ENCODE measurements at places on chromosomes 5 and 9.

DNA sequence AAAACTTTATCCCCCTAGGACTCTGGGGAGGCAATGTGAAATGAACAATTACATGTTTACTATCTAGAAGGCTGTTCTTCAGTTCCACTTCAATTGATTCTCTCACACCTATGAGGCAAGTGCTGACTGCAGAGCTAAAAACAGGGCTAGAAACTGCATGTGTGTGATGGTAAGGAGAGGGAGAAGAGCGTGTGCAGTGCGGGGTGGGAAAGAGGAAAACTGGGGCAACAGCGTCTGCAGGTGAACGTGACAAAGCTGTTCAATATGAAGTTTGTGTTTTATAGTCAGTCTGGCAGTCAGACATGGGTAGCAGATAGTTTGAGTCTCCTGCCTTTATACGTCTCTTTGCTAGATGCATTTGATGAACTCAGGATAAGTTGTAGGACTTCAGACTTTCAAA is 6.6 kb upstream of the COMMD10 start:
- DNase-seq = no peak

DNA sequence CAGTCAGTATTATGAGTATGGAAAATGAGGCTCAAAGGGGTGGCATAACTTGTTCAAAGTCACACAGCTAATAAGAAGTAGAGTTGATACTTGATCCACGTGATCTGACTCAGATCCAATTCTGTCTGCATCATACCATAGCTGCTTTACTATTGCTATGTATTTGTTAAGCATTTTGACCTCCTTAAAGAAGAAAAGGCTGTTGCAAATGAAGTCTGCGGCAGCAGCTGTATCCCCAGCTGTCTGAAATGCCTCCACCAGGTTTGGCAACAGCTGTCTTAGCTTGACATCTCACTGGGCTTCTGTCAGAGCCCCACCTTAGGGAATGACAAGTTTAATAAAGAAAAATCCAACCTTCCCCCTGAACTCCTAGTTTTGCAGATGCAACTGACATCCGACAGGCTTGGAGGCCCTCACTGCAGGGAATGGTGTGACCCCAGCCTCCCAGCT is 75.6 kb upstream of the SLC44A1 start:
- DNase-seq = no peak

DNA sequence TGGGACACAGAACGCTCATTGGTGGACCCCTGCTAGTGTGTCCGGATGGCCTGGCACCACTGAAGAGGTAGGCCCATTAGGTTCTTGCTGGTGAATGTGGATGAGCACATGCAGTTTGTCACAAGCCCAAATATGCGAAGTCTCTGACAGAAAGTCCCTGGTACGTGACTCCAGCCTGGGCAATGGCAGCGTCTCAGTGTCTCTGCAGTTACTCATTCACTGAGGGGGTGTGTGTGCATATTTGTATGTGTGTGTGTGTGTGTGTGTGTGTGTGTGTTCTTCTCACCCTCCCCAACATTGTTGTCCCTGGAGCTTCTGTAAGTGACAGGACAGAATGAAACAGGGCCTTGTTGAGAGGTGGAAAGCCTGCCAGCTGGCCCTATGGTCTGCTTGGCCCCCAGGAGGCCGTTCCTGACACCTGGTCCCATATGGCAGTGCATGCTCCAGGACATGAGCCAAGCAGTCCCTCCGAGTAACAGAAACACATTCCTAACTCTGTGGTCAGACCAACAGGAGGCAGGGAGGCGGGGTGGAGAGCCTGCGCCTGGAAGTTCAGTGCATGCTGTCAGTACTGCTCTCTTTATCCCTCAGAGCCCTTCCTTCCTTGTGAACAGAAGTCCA is 169.9 kb downstream of the SLC28A3 start:
- DNase-seq = no peak

DNA sequence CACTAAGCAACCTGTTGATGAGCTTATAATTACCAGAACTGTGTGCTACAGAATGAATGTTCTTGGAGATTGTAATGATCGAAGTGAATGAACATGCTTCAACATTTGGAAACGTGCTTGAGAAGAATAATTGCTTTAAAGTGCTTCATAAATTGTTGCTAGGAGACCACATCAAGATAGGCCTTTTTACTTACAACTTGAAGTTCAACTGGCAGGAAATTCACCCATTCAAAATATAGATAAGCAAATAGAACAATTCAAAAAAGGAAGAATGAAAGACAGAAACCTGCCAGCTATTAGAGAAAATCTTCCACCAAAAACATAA is 38.0 kb upstream of the SLC44A1 start:
- no peak for DNase-seq

DNA sequence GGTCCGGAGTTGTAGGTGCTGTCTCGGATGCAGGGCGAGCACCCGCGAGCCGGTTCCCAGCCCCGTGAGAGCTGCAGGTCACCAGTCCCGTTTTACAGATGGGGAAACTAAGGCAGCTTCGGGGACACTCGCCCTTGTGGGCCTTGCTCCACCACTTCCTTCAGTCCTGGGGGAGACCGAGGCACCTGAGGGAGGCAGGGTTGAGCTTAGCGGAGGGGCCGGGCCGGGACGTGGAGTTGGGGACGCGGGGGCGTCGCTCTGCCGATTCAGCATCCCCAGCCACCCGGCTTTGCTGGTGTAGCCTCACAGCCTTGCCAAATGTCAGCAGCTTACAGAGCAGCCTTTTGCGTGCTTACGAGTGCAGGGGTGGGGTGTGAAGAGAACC is 530 bp downstream of the BBLN start:
- DNase-seq = no peak

DNA sequence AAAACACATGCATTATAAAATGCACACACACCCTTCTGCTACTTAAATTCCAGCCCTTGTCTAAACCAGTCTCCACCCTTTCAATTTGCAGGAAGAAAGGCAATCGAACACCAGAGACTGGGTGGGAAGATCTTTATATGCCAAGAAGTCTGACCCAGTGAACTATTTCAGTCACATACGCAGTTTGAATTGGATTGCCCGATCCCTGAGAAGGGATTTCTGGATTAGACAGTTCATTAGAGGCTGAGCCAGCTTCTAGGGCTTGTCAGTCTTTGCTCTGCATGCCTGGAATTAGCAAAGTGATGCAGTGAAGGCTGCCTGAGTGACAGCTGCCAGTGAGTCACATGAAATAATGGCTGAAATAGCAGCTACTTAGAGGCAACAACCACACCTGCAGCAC is 159.9 kb downstream of the PPP2R2B start:
- DNase-seq = no peak

DNA sequence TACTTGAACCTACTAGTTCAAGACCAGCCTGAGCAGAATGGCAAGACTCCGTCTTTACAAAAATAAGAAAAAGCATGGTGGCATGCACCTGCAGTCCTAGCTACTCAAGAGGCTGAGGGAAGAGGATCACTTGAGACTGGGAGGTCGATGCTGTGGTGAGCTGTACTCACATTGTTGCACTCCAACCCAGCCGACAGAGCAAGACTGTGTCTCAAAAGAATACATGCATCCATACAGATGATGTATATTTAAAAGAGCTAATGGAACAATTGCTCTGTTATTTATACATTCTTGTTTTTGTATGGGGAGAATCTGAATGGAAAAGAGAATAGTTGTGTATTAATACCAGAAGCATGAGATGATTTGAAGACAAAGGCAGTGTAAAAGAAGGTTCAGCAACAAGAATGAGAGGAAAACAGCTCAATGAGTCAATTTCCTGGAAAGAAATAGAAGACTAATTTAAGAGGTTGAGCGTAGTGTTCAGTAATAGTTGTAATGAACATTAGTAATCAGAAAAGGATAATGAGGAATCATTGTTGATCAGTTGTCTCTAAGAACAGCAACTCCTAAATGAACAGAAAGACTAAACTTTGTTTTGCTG is 1.9 kb upstream of the LRRC70 start:
- no peak for DNase-seq

DNA sequence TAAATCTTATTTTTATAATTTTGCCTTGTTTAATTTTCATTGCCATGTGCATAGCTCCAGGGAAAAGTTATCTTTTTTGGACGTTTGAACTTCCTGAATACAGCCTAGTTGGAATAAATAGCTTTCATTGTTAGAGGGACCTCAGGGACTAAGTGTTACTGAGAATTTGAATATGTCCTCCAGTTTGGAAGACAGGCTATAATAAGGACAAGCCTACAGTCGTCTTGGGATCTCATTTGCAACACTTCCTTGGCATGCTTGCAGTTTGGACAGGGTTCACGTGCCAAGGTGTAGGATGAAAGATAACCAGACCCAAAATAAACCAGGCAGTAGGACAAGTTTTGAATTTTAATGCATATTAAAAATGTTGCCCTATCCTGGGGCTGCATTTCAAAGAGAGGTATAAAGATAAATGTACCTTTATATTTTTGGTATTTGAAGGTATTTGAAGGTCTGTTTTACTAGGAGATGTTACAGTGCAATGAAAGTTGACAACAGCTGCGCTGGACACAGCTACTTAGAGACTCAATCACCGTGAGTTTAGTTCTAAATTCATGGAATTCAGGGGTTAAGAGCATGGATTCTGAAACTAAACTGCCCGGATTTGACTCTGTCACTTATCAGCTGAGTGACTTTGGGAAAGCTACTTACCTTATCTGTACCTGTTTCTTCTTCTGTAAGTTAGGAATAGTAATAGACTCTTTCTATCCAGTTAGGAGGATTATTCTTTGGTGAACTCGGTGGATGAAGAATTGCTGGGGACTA is 134.1 kb downstream of the ACTBL2 start:
- no peak for DNase-seq

DNA sequence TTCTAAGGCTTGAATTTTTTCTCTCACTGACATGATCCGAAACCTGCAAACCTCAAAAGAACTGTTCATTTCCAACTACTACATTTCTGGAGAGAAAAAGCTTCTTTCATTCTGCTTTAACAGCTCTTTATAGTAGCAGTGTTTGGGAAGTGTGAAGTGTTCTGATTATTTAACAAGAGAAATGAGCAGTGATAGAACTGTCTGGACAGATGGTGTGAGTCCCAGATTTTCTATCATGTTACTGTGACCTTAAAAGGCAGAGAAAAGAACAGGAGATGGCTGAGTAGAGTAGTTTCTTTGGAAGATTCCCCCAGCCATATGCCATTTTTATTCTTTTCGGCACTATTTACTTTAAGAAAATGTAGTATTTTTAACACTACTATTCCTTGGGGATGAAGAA is 41.3 kb upstream of the TAL2 start:
- no peak for DNase-seq

- no peak for DNase-seq
These were observed 106.0 kb downstream of the CD180 start for GRCh38 chr5:67090593-67090992.

GRCh38 chr9:4704129-4704528 is 24.8 kb downstream of the CDC37L1 start:
- no peak for DNase-seq

- no peak for DNase-seq
These were observed 121.9 kb upstream of the GRHPR start for GRCh38 chr9:37300620-37301019.

DNA sequence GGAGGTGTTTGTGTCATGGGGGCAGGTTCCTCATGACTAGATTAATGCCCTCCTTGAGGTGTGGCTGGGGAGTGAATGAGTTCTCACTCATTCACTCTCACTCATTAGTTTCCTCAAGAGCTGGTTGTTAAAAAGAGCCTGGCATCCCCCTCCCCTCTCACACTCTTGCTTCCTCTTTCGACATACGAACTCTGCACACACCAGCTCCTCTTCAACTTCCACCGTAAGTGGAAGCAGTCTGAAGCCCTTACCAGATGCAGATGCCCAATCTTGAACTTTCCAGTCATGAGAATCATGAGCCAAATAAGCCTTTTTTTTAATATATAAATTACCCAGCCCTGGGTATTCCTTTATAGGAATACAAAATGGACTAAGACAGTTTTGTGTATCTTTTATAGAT is 82.5 kb downstream of the SPRY4 start:
- no peak for DNase-seq

DNA sequence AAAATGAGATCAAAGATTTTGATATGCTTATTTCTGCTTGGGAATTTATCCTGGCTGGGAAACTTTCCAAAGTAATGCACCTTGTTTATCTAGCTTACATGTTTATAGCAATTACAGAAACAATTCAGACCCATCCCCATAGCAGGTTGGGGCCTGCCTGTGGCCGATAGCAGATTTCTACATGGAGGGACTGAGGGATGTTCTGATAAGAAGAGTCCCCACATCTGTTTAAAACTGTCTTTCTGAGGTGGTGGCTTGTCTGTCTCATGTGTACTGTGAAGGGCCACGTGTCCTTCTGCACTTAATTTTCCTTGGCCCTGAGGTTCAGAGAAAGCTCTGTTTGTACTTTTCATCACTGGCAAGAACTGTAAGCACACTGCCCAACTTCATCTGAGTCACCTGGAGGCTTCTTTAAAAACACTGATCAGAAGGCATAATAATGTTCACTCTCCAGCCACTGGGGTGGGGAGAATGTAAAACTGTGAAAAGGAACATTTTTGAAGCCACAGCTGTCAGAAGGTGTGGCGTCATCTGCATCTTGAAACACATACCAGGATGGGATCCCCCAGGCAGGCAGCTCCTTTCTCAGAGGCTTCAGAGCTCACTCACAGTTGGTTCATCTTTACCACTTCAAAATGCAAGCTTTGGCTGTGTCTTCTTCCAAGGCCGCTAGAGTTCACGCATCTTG is 80.3 kb downstream of the MAP1B start:
- DNase-seq = no peak

GRCh38 chr5:20605732-20606525 is 617.9 kb upstream of the CDH18 start:
- no peak for DNase-seq

DNA sequence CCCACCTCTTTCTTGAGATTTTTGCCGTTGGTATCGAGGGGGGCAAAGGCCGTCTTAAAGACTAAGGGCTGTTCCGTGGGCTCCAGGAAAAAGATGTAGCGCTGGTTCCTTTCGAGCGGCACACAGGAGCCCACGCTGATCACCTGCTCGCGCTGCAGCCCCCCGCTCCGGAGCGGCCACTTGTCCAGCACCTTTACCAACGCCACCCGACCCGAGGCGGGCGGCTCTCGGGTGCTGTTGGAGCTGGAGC is 781 bp downstream of the NRG2 start:
- DNase-seq = no peak

DNA sequence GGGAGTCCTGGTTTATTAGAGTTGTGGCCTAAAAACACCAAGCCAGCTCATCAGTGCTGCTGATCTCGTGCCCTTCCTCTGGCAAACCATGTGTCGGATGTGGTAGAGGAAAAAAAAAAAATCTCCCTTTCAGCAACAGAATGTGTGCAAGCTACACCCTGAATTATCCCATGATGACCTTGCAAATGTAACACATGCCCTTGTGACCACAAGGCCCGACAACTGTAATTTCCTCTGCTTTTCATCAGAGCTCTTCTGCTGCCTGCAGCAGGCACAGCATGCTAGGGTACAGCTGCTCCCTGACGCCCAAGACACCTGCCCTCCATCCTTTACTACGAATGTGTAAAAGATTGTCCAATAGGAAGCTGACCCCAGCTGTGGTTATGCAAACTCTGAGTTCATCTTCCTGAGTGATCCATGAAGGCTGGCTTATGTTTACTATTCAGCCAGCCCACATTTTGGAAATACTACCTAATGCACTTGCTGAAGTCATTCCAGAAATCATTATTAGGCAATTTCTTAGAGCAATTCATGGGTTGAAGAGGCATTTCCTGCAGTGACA is 14.6 kb upstream of the BNC2 start:
- no peak for DNase-seq

GRCh38 chr9:90795871-90796317 is 5.7 kb upstream of the SYK start:
- no peak for DNase-seq

GRCh38 chr5:126931963-126932660 is 98.2 kb downstream of the MARCHF3 start:
- DNase-seq = no peak

Data from activated T-helper 1 cell treated with anti-CD3 and anti-CD28 coated beads, Interleukin-2, amount 50 U/mL, for 16 hours (primary cell).